ENCODE measurements at places on chromosomes 6 and 20.

GRCh38 chr6:25788305-25788922, 33.9 kb downstream of the SLC17A4 start:
- DNase-seq: no peak

GRCh38 chr6:124742971-124743370, 219.3 kb upstream of the RNF217 start:
- no peak for DNase-seq

- DNase-seq: no peak
Observed at GRCh38 chr20:38159957-38160756, 4.9 kb downstream of the TGM2 start.

GRCh38 chr20:25573288-25574251, 11.8 kb downstream of the NINL start:
- DNase-seq: no peak

- DNase-seq: no peak
Observed at GRCh38 chr6:56374841-56375369, 127.5 kb upstream of the COL21A1 start.

DNA sequence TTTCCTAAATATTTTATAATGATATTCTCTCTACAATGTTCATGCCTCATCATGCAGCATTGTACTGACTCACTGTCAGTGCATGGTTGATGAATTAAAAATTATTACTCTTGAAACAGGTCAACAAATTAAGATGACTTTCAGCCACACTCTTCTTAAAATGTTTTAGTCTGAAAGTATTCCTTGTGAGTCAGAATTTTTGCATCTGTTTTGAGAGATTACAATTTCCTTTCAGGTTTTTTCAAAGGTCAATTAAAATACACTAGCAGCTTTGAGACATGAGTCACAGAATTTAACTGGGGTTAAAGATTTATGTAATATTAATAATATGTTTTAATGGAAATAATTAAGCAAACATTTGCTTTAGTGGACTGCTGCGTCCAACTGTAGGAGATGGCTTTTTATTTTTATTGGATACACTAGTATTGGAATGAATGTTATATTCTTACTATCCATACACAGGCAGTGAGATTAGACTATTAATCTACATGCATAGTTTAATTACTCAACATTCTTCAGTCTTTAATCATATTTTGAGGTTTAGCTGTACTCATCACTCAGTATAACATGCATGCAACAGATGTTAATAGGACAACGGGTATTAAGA, 9.7 kb downstream of the COL12A1 start:
- DNase-seq: no peak

DNA sequence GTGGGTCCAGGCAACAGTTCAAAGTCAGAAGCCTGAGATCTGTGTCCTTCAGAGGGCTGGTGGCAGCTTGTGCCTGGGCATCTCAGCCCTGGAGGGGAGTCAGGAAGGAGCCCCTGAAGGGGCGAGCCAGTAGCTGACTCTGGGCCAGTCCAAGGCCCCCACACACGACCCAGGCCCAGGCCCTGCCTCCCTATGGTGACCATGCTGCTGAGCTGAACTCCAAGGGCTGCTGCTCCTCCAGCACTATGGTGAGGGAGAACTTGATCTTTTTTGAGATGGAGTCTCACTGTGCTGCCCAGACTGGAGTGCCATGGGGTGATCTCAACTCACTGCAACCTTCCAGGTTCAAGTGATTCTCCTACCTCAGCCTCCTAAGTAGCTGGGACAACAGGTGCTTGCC, 15.2 kb upstream of the CST3 start:
- DNase-seq: no peak

DNA sequence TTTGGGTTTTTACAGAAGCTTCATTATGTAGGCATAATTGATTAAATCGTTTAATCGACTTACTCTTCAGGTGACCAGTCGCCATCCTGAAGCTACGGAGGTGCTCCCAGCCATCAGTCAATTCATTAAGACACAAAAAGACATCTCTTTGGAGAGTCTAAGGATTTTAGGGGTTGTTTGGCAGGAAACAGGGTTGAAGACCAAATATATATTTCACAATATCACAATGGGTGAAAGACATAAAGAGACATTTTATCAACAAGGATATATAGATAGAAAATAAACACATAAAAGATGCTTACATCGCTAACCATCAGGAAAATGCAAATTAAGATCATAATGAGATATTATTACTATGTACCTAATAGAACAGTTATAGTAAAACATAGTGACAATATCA, 104.0 kb upstream of the SIRPG start:
- no peak for DNase-seq

DNA sequence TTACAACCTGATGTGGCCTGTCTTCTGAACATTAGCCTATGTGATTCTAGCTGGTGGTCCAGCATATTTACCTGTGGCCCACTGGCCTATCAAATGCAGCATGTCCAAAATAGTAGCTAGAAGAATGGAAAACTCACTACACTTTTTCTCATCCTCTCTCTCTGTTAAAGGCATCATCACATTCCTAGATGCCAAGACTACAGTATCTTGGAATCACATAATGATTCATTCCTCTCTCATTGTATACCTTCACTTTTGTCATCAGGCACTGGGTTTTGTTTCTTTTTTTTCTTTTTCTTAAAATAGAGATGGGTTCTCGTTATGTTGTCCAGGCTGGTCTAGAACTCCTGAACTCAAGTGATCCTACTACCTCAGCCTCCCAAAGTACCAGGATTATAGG, 45.0 kb downstream of the FAM83B start:
- DNase-seq: no peak

GRCh38 chr20:44609006-44609515, 26.7 kb downstream of the PKIG start:
- no peak for DNase-seq

- no peak for DNase-seq
Observed at GRCh38 chr6:2132416-2132815, 113.0 kb downstream of the GMDS start.

Data from NCI-H1417 treated with DMSO at 0.1 percent for 48 hours (cell line).